ENCODE measurements at places on chromosomes 1 and 21.

- peak; percentile 6 for DNase-seq
Measured at GRCh38 chr1:116909512-116910378, at the start of gene PTGFRN. PTGFRN (plus strand) TSS chr1:116909916; CDS start chr1:116910204, 288 bp downstream.

- peak; percentile 71 for DNase-seq
Measured at GRCh38 chr1:208235982-208236761, 8.0 kb downstream of the PLXNA2 start.

DNA sequence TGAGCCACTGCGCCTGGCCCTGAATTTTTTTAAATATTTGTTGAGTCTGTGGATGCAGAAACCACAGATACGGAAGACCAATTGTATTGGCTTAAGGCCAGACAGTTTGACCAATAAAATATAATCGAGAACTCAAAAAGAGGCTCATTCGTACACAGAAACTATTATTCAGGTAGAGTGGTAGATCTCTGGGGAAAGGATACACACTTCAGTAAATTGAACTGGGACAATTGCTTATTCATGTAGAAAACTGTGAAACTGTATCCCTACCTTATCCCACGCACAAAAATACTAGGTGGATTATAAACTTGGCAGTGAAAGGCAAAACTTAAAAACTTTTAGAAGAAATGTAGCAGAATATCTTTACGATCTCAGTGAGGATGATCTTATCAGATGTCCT lies 25.0 kb upstream of the SHE start:
- DNase-seq = no peak

DNA sequence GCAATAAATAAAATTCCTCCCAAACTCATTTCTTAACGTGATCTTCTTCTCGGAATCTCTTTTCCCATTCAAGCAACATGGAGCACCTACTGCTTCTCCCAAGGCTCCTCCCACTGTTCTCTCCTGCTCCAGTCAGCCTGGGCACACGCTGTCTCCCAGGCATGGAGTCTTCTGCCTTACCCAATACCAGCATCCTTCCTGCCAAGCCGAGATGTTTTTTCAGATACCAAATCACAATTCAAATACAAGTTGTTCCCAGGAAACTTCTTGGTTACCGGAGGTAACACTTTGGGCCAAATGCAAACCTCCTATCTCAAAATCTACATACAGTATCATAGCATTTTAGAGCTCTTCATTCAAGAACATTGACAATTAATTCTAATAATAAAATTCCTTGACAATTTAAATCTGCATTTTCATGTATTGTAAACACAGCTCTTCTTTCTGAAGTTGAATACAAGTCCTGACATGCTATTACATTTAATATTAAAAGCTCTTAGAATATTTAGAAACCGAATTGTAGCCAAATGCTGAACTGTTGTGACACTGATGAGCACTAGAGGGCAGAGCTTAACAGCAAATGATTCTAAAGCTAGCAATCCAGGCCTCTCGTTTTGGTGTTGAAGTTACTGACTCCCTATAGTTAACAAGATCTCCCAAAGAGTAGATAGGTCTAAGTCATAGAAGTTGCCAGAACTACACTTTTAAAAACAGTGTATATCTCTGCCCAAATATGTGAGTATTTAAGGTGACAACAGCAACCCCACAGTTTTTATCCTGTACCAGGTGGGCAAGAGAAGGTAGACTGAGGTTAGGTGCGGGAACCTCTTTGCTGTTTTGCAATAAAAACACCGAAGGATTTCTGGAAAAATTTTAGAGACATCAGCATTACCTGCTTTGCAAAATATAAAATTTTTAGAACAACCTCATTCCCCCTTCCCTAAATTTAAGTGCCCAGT lies 52.3 kb downstream of the BCAR3 start:
- peak; percentile 85 for DNase-seq
